CD4-positive, alpha-beta T cell treated with Interleukin-2 at 100 ng/mL for 4 hours (primary cell): ENCODE measurements at places on chromosomes 2 and 18.

- no peak for DNase-seq
Measured at GRCh38 chr2:221439761-221440479, 132.2 kb downstream of the EPHA4 start.

DNA sequence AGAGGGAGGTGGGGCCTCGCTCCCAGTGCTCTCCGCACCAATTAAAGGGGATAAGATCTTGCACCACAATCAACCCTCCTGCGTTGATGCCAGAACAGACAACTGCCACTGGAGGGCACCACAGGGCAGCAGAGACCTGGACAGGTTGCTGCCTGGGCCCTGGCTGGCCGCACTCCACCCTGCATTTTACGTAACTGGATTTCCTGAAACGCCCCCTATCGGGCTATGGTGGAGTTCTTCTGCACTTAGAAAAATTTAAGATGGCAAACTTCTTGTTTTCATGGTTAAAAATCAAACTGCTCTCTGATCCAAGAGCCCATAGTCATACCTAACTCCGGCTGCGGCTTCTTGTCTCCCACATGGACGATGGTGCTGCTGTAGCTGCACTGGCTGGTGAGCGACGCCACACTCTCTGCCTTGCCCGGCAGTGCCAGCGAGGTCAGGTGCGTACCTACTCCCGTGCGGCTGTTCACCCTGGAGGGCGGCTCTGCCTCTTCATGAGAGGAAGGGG is 16.8 kb upstream of the HES6 start:
- peak; percentile 79 for DNase-seq

DNA sequence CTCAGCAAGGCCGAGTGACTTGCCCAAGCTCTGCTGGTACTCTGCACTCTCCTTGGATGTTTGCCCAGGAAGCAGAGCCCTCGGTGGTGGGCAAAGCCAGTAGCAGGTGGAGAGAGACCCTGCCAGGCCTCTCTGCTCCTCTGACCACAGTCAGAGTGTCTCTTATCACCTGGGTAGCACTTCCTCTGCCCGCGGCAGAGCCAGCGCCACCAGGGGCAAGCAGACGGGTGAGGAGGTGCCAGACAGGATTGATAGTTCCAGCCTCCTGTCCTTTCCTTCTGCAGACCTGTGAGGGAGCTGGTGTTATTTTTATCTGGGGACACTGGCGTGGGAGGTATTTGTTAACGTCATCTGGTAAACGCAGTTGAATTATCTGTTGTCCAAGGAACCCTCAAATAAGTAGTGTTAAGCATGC is 152.9 kb downstream of the SMAD7 start:
- no peak for DNase-seq

- no peak for DNase-seq
Measured at GRCh38 chr2:173353556-173353955, 1.1 kb upstream of the CDCA7 start.

DNA sequence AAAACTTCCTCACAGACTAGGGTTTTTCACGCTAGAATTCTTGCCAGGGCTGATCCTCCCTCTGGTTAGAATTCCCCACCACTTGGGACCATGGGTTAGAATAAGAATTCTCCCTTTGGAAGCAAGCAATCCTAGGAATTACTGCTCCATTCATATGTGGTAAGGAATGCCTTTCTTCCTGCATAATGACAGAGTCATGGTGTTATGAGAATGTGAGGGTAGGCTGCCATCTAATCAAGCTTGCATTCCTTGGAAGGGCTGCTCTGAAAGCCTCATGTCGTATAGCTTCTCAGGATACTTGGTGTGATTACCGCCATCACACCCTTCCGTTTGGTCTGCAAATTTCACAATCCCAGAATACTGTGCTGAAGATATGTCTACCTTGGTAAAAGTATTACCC is 1282.4 kb upstream of the PIK3C3 start:
- no peak for DNase-seq

- no peak for DNase-seq
Measured at GRCh38 chr18:24584205-24584604, 123.8 kb downstream of the HRH4 start.

DNA sequence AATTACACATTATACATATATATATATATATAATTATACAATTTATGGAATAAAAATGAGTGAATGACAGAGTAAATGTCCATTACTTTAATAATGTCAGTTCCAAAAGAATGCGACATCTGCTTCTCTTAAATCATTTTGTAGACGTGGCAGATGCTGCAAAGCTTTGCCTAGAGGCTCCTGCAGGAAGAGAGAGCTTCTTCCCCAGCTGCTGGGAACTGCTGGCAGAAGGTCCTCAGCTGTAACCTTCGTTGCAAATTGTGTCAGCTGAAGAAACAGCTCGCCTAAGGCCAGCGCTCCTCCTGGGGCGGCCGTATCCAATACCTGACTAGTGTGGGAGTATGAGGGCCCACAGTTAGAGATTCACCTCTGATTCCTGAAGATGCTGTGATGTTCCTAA is 9.6 kb upstream of the THNSL2 start:
- DNase-seq: no peak

DNA sequence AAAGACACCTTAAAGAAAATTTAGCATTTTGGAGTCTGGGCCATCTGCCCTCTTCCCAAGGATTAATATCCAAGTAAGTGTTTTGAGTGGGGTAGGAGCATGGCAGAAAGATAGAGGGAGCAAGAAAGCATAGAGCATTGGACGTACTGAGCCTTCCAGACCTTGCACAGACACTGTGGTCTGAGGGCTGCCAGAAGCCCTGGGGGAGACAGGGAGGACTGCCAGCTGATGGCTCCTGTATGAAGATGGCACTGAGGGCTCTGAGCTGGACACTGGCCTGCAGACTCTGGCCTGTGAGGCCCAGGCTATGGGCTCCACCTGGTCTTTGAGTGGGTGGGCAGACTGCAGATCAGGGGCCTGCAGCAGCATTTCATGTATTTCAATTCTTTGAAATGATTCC is 2.9 kb upstream of the PKDCC start:
- DNase-seq: no peak

DNA sequence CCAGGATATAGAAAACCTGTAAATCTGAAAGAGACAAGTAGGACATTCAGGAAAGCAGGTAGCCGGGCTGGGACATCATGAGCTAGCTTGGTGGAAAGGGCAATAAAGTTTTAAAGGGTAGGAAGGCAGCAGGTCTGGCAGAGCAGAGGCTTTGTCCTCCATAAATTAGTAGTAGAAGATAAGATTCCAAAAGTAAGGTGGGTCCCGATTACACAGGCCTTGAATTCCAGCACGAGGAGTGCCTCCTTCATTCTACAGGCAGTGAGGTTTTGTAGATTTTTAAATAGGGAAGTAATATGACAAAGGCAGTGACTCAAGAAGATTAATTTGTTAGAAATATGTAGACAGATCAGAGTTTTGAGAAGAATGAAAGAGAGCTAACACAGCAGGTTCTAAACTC is 160.7 kb downstream of the DTNB start:
- no peak for DNase-seq

DNA sequence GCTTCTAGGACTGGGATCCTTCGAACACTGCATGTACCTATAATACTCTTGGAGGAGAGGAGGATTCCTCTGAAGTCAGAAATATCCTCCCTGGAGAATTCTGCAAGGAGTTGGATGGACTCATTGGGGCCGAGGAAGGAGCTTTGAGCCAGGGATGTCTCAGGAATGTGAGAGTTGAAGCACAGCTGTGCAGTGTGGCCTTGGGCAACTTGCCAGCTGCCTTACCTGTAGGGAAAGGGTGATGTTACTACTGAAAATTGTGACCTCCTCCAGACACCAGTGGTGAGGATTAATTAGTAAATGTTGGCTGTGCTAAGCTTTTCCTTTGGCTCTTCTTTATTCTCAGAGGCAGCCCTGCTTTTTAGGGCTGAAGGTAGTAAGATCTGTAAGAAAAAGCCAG is 41.4 kb downstream of the FMNL2 start:
- no peak for DNase-seq

- DNase-seq: no peak
Measured at GRCh38 chr18:59689756-59690155, 7.5 kb downstream of the CCBE1 start.

- DNase-seq: no peak
Measured at GRCh38 chr2:215896921-215897320, 116.4 kb downstream of the MREG start.

DNA sequence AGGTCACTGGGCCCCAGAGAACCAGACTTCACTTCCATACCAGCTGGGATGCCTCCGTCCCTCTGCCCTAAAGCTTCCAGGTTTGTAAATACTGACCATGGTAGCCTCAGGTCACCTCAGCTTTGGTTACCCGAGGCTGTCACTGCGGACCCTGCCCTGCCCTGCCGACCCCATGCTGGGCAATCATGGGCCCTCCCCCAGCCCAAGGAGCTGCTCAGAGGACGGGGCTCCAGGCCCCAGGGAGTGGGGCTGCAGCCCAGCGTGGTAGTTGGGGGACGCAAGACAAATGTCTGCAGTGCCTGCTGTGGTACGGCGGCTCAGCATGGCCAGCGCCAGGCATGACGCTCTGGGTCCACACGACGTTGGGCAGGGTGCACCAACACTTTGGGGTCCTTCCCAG is 25.3 kb downstream of the RAMP1 start:
- DNase-seq: no peak

GRCh38 chr2:109381327-109381820 is 232.4 kb downstream of the SEPTIN10 start:
- no peak for DNase-seq

DNA sequence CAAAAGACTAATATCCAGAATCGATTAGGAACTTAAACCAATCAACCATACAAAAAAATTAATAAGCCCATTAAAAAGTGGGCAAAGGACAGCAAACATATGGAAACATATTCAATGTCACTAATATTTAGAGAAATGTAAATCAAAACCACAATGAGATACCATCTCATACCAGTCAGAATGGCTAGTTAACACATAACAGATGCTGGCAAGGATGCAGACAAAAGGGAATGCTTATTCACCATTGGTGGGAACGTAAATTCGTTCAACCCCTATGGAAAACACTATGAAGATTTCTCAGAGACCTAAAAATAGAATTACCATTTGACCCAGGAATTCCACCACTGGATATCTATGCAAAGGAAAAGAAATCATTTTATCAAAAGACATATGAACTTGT is 468.2 kb upstream of the ST6GAL2 start:
- DNase-seq: no peak

DNA sequence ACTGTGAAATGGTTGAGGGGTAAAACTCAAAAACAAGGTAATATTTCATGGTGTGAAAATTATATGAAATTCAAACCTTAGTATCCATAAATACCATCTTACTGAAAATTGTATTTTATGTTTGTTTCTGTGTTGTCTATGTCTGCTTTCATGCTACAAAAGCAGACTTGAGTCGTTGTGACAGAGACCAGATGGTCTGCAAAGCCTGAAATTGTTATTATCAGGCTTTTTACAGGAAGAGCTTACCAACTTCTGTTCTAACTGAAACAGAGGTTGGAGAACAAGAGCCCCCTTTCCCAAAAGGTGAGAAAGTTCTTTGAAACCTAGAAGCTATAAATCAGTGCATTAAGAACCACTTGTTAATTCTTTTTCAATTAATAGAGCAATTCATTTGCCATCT is 110.0 kb downstream of the COL4A4 start:
- DNase-seq: no peak

GRCh38 chr2:199757233-199757870 is 93.6 kb downstream of the FTCDNL1 start:
- DNase-seq: no peak

- no peak for DNase-seq
Measured at GRCh38 chr2:151861174-151861573, 33.0 kb upstream of the ARL5A start.

- DNase-seq: no peak
Measured at GRCh38 chr18:24704946-24705630, 244.7 kb downstream of the HRH4 start.

DNA sequence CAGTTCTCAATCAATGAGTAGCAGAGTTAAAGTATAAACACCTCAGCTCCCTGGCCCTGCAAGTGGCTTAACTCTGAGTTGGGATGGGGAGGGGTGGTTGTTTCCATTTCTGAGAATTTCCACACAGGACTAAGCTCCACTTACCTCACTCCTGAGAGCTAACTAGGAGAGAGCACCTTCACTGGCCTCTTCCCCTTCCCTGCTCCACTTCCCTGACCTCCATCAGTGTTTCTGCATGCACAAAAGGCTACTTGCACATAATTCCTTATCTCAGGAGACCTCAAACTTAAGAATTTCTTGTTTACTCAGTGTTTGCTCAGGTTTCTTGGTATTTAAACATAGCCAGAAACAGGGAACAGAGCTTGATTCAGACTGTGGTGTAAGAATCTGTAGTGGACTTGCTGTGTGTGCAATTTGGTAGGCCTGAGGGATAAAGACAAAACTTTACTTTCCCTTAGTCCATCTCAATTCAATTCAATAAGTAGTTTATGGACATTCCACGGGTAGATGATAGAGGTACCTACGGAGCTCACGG is 97.2 kb downstream of the PID1 start:
- DNase-seq: no peak

GRCh38 chr2:45849491-45850283 is 198.2 kb downstream of the PRKCE start:
- DNase-seq: no peak

GRCh38 chr2:120552079-120552478 is 183.6 kb upstream of the GLI2 start:
- DNase-seq: no peak

- peak; percentile 34 for DNase-seq
Measured at GRCh38 chr2:241540771-241541561, 17.6 kb upstream of the BOK start.

DNA sequence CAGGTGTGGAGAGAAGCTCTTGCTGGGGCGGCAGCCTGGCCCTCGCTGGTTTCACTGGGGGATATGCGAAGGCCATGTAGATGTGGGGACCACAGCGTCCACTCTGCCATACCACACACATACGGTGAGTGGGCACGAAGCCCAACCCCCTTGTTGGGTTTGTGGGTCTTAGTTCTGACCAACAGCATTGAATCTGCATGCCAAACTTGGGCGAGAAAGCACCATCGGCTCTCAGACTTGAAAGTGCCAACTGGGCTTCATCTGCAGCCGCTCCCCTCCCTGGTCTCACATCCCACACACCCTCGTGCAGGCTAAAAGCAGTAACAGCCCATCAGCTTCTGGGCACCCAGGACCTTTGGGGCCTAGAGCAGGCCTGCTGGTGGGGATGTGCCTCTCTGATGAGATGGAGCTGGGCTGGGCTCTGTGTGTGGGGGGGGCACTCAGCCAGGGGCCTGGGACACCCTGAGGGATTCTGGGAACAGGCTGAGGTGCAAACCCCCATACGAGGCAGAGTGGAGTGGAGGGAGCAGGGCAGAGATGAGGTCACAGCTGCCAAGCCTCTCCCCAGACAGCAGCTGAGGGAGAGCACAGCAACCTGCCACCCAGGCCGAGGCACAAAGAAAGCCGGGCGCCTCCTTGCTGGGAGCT is 264.4 kb downstream of the TWIST2 start:
- DNase-seq: no peak

- no peak for DNase-seq
Measured at GRCh38 chr2:8870441-8870840, 33.0 kb upstream of the KIDINS220 start.

DNA sequence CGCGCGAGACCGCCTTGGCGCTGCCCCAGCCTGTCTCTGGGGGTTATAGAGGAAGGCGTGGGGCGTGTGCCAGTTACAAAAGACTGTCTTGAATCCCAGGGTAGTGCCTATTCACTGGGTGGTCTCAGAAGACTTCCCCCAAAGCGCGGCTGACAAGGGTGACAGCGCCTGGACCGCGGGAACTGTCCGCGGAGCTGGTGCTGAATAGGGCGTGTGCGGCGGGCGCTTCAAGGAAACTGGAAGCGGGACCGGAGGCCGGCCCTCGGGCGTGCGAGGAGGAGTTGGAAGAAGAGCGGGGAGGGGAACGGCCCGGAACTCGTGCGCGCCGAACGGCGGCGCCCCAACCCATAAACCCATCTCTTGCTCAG is 2.3 kb downstream of the EGR4 start:
- DNase-seq: peak; percentile 43
